Stomach (tissue), 19 donors: ENCODE measurements at places on chromosomes 5 and 9. TPM values are rescaled to one million over a fixed set of nuclear protein-coding genes. Genes with fewer than 3 reads are reported as not detected.

DNA sequence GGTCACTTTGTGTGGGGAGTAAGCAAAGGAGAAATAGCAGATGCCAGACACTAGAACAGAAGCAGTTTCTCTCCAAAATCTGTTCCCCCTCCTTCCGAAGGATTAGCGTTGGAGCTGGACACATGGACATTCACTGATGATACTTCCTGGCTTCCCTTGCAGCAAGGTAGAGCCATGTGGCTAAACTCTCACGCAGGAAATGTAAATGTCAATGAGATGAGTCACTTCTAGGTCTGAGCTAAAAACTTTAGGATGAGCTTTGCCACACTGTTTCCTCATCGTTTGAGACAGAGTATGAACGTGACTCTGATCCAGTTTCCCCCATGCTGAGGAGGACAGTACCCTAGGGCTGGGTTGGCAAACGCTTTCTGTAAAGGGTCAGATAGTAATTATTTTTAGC lies 5.1 kb downstream of the BHMT2 start:
- peaks cover 8% of the 10 kb centered on the region for H3K27me3 ChIP-seq
- DNase-seq = no peak
- peaks cover 27% of the 10 kb centered on the region for H3K4me1 ChIP-seq
- no peak overlapping the region for H3K4me3 ChIP-seq
- no peaks in the 10 kb centered on the region for H3K36me3 ChIP-seq

GRCh38 chr5:150703762-150704161 lies 2.9 kb upstream of the RBM22 start:
- peaks cover 19% of the 10 kb centered on the region for H3K4me1 ChIP-seq
- H3K27me3 ChIP-seq = no peaks in the 10 kb centered on the region
- peaks cover 2% of the 10 kb centered on the region for H3K36me3 ChIP-seq
- no peak overlapping the region for H3K27ac ChIP-seq

- no peaks in the 10 kb centered on the region for H3K36me3 ChIP-seq
- no peak overlapping the region for H3K27ac ChIP-seq
- no peak for DNase-seq
- H3K27me3 ChIP-seq = no peaks in the 10 kb centered on the region
Measured at GRCh38 chr5:142782976-142783530, 12.9 kb downstream of the ARHGAP26 start.

GRCh38 chr5:140181525-140181924 lies 6.5 kb downstream of the CYSTM1 start:
- no peaks in the 10 kb centered on the region for H3K27me3 ChIP-seq
- peak overlapping the region; percentile 18 for H3K4me3 ChIP-seq
- no peak for DNase-seq
- peak overlapping the region; percentile 100 for H3K27ac ChIP-seq

DNA sequence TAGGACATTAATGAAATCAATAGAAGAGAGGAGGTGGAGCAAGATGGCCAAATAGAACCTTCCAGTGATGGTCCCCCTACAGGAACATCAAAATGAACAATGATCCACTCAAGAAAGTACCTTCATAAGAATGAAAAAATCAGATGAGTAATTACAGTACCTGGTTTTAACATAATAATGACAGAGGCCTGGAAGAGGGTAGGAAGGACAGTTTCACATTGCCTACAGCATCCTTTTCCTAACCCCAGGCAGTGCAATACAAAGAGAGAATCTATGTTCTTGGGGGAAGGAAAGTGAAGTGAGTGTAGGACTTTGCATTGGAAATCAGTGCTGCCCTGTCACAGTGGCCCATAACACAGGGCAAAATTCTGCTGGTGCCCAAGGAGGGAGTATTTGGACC lies 81.2 kb upstream of the SPTLC1 start:
- no peak overlapping the region for H3K4me3 ChIP-seq
- no peak overlapping the region for H3K27ac ChIP-seq
- H3K27me3 ChIP-seq = no peaks in the 10 kb centered on the region
- H3K4me1 ChIP-seq = no peaks in the 10 kb centered on the region

DNA sequence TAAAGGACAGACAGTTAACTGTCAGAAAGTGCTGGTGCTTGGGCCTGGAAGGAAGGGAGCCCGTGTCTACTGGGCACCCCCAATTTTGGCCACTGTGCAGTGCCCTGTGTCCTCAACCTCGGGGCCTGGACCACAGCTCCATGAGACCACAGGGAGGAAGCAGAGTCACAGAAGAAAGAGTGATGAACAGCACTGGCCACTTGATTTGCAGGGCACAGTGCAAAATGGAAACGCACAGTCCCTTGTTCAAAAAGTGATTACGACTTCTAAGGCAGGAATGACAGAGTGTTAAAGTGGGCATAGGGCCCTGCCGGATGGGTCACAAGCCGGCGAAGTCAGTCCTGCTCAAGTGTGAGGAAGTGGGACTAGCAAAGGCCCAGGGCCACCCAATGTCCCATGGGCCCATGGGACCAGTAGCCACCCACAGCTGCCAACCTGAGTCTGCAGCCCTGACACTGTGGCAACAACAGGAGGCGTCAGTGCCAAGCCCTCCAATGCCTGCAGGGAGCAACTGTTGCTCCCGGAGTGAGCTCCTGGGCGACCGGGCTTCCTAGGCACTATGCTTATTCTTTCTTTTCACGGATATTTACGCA lies 85.4 kb downstream of the ADAMTS2 start:
- H3K4me3 ChIP-seq = no peak overlapping the region
- no peak overlapping the region for H3K27ac ChIP-seq
- peaks cover 6% of the 10 kb centered on the region for H3K27me3 ChIP-seq
- H3K36me3 ChIP-seq = no peaks in the 10 kb centered on the region
- peaks cover 14% of the 10 kb centered on the region for H3K4me1 ChIP-seq

GRCh38 chr5:7663808-7664207 lies 187.1 kb downstream of the CFAP90 start:
- DNase-seq = no peak
- no peak overlapping the region for H3K27ac ChIP-seq
- no peak overlapping the region for H3K4me3 ChIP-seq
- H3K36me3 ChIP-seq = no peaks in the 10 kb centered on the region
- no peaks in the 10 kb centered on the region for H3K27me3 ChIP-seq

Gene QRFP
- not detected for total RNA-seq
